ENCODE measurements at places on chromosomes 11 and 22. TPM values are rescaled to one million over a fixed set of nuclear protein-coding genes. Genes with fewer than 3 reads are reported as not detected.

MS4A4E gene
- 0.56 TPM for total RNA-seq

DNA sequence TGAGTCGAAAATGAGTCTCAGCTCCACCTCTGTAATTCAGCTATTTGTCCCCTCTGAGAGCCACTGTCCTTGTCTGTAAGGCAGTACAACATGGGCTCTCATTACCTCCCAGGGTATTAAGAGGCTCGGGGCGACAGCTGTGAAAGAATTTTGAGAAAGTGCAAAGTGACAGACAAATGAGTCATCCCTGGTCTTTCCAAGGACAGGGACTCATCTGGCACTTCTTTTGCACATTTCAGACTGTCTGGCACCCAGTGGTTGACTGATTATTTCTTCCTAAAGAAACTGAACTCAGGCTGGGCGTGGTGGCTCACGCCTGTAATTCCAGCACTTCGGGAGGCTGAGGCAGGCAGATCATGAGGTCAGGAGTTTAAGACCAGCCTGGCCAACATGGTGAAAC is 62.1 kb upstream of the ARFGAP3 start:
- no peaks in the 10 kb centered on the region for H3K27me3 ChIP-seq
- DNase-seq, result no peak
- H3K36me3 ChIP-seq, result no peaks in the 10 kb centered on the region

GRCh38 chr22:38218661-38219622 is 17.1 kb downstream of the MAFF start:
- no peaks in the 10 kb centered on the region for H3K27me3 ChIP-seq
- H3K27ac ChIP-seq, result peak overlapping the region; percentile 92
- peaks cover 13% of the 10 kb centered on the region for H3K4me1 ChIP-seq
- peak; percentile 86 for DNase-seq
- no peaks in the 10 kb centered on the region for H3K36me3 ChIP-seq

- no peak for DNase-seq
- H3K4me3 ChIP-seq, result peak overlapping the region; percentile 93
- H3K27me3 ChIP-seq, result no peaks in the 10 kb centered on the region
These were observed 814 bp upstream of the CDON start for GRCh38 chr11:126063507-126063852.

CHID1 gene
- 90.7 TPM for total RNA-seq

DNA sequence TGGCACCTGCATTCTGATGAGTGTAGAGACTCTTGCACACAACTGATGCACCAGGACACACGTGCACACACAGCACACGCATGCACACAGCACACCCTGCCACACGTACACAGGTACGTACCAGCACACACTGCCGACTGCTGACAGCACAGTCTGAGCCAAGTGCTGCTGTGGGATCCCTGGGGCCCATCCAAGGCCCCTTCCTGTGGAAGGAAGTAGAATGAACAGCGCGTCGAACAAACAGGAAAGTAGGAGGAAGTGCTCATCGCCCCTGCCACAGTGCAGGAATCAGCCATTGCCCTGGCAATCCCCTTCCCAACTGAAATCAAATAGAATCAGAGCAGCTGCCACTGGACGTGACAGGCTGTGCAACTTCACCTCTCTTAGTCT is 57.9 kb downstream of the CD82 start:
- no peaks in the 10 kb centered on the region for H3K27me3 ChIP-seq
- no peak overlapping the region for H3K27ac ChIP-seq
- peaks cover 6% of the 10 kb centered on the region for H3K4me1 ChIP-seq
- no peaks in the 10 kb centered on the region for H3K36me3 ChIP-seq

DDIAS gene
- total RNA-seq, result 1.2 TPM

DNA sequence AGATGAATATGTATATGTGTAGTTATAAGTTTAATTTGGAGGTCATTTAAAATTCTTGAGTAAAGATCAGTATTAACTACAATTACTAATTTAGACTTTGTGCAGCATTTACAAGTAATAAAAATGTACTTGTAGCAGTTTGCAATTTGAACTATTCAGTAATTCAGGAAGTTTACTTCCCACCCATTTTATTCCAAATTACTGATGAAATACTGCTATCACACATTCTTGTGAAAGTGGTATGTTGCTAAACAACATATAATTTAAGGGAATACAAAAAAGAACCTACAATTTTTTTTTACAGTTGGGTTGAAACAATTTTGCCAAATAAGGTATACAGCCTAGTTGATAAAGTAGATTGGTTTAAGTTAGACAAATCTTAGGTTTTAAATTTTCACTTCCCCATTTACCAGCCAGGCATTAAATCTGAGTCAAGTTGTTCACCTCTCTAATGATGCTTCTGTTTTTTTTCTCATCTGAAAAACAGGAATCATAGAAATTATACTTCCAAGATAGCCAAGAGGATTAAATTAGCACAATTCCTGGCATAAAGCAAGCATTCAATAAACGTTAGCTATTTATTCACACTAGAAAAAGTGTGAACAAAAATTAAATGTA is 45.3 kb downstream of the ZBTB44 start:
- H3K4me1 ChIP-seq, result peaks cover 3% of the 10 kb centered on the region
- H3K36me3 ChIP-seq, result no peaks in the 10 kb centered on the region
- H3K27ac ChIP-seq, result no peak overlapping the region
- no peak for DNase-seq
- H3K27me3 ChIP-seq, result no peaks in the 10 kb centered on the region
- no peak overlapping the region for H3K4me3 ChIP-seq

PDXP gene
- 12.0 TPM for total RNA-seq

Data from ovary (tissue), 10 donors.